ENCODE measurements at places on chromosomes 2 and 18.

- DNase-seq, result no peak
Observed at GRCh38 chr2:191889931-191890330, 43.0 kb upstream of the CAVIN2 start.

DNA sequence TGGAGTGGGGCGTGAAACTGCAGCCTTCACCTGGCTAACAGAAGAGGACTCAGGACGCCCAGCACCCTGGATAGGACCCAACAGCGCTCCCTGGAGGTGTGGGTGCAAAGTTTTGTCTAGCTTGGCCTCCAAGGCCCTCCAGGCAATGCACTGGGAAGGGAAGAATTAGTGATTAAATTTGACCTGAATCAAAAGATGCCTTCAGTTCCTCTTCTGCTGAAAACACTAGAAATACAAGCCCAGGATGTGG lies 779 bp upstream of the TRIB2 start:
- DNase-seq, result no peak

GRCh38 chr2:29878898-29879297 lies 42.5 kb downstream of the ALK start:
- DNase-seq, result no peak

- DNase-seq, result no peak
Observed at GRCh38 chr2:204187229-204188083, 250.9 kb downstream of the ICOS start.

DNA sequence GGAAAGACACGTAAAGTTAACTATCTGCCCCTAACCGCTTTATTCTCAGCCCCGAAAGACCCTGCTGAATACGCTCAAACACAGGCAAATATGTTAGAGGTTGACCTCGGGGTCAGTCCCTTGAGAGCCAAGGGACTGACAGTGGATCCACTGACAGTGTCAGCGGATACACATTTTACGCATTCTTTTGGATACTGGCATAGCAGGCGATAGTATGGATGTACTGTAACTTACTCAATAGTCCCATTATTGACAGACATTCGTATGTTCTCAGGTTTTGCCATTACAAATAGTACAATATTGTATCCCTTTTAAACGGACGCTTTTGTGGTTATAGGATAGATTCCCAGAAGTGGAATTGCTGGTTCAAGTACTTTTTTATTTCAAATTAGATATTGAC lies 13.4 kb downstream of the ATP6V1B1 start:
- no peak for DNase-seq

GRCh38 chr2:47918043-47918442 lies 11.7 kb upstream of the FBXO11 start:
- no peak for DNase-seq

DNA sequence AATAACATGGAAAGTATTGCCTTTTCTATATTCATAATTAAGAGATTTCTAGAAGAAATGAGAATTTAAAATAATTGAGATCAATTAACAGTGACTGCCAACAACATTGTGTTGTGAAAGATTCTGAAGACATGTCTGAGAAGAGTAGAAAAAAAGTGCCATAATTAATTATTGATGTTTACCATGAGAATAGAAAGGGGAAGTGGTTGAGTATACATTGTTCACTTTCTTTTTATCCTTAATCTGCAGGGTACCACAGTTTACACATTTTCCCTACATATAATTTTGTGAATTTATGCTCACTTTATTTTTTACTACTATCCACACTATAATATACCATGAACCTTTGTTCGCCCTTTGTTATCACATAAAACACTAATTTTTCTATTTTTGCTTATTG lies 47.1 kb upstream of the UBE2E3 start:
- no peak for DNase-seq

- DNase-seq, result no peak
Observed at GRCh38 chr2:70192516-70192915, 1.7 kb upstream of the C2orf42 start.

DNA sequence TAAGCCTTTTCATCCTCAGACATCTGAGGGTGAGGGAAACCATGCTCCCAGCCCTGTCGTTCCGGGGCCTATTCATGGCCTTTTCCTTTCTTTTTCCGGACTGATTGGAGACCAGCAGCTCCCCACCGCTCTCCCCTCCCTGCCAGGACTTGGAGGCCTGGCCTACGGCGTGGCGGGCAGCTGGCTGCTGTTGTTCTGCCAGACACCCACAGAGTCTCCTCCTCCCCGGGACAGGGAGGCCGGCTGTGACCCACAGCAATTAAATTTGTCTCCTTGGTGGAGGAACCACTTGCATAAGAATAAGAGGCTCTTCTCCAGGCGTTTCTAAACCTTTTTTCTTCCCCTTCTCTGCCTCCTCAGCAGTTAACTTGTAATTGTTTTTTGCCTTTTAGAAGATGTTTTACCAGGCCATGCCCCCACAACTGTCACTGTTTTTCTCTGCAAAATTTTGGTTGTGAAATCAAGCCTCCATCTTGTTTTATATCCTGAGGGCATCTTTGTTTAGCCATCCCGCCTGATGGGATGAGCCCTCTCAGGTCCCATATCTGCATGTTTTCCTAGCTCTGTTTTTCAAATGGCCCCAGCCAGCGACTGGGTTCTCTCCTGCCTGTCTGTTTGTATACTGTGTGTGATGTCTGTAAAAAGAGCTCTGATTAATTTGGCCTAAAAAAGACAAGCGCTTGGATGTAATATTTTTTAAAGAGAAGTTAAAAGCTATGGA lies 1060.0 kb upstream of the DDX18 start:
- no peak for DNase-seq

- DNase-seq, result no peak
Observed at GRCh38 chr2:235043762-235044500, 92.1 kb downstream of the SH3BP4 start.

Data from NCI-H2029 treated with DMSO at 0.1 percent for 48 hours (cell line).